Calu3 (cell line): ENCODE measurements at places on chromosomes 1 and 21. TPM values are rescaled to one million over a fixed set of nuclear protein-coding genes. Genes with fewer than 3 reads are reported as not detected.

DNA sequence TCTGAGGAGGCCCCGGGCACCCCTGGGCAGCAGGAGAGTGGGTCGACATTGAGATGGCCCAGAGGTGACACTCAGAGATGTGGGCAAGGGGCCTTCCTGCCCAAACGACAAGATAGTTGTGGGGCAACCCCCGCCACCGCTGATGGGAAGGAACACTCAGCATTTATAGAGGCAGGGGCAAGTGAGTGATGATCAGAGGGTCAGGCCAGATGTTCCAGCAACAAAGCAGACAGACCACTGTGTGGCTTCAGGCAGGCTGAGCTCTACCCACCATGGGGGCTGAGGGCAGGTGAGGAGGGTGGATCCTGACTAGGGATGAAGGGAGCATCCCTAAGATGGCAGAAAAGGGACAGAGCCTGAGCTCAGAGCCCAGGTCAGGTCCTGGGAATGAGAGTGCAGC is 362.7 kb downstream of the PTPRU start:
- no peak for DNase-seq

DNA sequence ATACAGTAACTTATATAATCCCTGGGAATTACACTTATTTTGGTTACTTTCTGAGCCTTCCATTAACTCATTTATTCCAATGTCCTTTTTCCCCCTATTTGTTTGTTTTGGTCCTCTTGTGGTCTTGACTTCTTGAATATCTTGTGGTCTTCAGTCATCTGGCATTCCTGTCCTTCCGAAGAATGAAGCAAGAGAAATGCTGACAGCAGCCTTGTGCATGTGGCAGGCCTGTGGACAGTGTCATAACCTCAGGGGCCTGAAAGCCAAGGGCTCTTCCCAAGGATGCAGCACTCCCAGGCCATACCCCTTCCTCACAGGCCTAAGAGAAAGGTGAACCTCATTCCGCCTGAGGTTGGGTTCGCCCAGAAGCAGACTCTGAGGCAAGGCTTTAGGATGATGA is 470.2 kb downstream of the DISC1 start:
- DNase-seq: no peak

DNA sequence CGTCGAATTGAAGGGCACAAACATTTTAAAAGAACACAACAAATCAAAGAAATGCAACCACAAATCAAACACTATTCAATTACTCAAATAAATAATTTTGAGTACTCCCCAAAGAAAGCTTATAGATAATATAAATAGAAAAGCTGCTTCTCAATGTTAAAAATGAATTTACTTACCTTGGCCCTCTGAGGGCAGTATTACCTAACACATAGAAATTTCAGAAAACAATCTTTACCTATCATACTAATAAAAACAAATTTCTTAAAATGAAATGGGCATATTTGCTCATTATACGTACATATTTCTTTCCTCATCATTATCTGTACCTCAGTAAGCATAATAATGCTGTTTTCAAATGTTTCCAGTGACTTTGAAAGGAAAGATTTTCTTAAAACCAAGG is 141.8 kb downstream of the AKT3 start:
- DNase-seq: no peak

- DNase-seq: no peak
These were observed 87.4 kb upstream of the C1orf21 start for GRCh38 chr1:184299406-184299790.

GRCh38 chr1:205977402-205978014 is 25.7 kb downstream of the RAB7B start:
- peak; percentile 91 for DNase-seq

DNA sequence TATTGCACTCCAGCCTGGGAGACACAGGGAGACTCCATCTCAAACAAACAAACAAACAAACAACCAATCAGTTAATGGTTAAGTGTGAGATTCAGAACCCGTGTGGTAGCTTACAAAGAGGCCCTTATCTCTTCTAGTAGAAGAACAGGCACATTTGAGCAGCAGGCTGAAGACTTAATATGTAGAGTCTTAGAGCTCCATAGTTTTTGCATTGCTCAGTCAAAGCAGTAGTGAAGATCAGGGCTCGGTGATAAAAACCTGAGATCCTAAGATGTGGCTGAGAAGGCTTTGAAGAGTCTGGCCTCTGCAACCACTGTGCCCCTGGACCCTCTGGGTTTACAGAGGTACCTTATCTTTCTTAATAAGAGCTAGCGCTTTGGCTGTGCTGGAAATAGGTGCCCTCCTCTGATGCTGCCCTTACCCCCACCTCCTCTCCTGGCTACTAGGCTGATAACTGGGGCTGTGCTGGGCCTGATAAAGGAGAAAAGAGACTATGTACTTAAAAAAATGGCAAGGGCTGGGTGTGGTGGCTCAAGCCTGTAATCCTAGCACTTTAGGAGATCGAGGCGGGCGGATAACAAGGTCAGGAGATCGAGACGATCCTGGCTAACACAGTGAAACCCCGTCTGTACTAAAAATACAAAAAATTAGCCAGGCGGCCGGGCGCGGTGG is 10.5 kb upstream of the UCK2 start:
- no peak for DNase-seq

- no peak for DNase-seq
These were observed 1.2 kb upstream of the LUZP1 start for GRCh38 chr1:23169727-23170335.

- DNase-seq: no peak
These were observed 99.2 kb upstream of the MROH9 start for GRCh38 chr1:170836141-170836540.

DNA sequence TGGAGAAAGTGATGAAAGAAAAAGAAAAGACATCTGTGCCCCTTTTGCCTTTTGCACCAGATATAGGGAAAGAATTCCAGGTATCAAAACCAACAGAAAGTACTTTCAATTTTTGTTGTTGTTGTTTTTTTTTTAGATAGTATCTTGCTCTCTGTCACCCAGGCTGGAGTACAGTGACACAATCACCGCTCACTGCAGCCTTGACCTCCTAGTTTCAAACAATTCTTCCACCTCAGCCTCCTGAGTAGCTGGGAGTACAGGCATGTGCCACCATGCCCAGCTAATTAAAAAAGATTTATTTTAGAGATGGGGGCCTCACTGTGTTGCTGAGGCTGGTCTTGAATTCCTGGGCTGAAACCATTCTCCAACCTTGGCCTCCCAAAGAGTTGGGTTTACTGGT is 31.3 kb upstream of the IVNS1ABP start:
- DNase-seq: no peak

Gene FCRLB
- 1.8 and 1.9 TPM in 2 replicates for total RNA-seq

Gene HNRNPU
- 418 and 453 TPM in 2 replicates for total RNA-seq

Gene CFHR4
- total RNA-seq: not detected in 2 replicates

Gene PLPPR5
- total RNA-seq: not detected in 2 replicates

Gene KCNJ10
- total RNA-seq: not detected in 2 replicates

Gene DNAJC28
- 1.2 and 2.0 TPM in 2 replicates for total RNA-seq

Gene SRGAP2B
- 31.6 and 34.9 TPM in 2 replicates for total RNA-seq
